ENCODE measurements at places on chromosomes 5 and 9.
A peak's percentile ranks its signal among the peaks of the same experiment; 100 is the strongest.

DNA sequence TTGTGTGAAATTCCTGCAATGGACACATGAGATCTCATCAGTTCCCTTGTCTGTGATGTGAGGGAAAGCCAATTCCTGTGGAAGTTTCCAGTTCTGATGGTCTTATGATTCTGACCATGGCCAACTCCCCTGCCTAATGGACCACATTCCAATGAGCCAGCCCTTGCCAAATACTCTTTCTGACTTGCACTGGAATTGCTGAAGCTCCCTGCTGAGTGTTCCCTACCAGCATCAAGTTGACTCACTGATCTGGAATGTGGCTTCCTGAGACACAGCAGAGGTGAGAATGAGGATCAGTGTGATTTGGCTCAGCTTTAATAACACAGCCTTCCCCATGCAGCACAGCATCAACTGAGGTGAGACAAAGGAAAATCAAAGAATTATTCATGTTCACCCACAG is 427.8 kb downstream of the KDM4C start:
- peak; percentile 32 for DNase-seq

DNA sequence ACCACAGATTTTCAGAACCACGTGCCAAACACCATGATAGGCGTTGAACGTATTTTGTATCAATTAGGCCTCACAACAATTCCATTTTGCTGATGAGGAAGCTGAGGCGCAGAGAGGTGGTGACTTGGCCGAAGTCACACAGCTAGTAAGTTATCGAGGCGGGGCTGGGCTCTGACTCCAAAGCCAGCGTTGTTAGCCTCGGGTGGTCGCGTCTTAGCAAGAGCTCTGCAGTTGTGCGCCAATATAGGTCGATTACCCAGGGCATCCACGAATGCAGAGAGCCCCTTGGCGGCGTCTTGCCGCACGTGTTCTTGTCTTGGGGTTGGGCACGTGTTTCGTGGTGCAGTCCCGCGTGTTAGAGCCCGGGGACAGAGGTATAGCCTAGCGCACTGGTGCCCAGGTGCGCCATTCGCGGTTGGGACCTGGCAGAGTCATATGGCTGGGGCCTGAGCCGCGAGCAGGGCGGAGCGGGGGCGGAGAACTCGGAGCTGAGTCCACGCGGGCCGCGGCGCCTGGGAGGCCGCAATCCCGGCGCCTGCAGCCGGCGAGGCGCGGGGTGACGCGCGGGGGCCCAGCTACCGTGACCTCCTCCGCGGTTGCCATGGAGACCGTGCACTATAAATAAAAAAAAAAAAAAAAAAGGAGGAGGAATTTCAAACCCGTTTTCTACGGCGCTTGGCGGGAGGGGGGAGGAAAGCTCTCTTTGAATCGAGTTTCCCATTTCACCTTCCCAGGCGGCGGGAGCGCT is 62.3 kb downstream of the CXXC5 start:
- DNase-seq, result no peak

- DNase-seq, result no peak
Observed at GRCh38 chr5:158599157-158599556, 500.6 kb downstream of the EBF1 start.

DNA sequence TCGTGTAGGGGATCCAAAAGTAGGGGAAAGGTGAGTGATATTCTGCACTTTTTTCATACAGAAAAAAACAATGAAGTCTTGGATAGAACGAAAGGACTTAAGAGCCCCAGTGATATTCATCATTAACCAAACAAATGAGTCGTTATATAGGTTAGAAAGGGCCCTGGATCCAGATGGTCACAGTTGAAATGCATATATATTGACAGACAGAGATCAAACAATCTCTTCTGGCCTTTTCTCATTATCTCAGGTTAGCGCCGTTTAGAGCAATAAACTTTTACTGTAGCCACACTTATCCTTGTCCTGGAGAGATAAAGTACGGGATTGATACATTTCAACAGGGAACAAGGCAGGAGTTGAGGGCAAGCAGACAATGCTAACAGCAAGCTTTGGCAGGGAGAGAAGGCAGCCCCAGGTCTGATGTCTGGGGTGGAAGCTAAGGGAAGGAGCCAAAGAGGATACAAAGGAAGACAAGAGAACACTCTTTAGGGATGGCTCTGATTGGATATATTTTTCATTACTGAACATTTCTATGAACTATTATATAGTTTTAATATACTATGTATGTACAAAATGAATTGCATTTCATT is 77.0 kb downstream of the LIFR start:
- DNase-seq, result no peak

DNA sequence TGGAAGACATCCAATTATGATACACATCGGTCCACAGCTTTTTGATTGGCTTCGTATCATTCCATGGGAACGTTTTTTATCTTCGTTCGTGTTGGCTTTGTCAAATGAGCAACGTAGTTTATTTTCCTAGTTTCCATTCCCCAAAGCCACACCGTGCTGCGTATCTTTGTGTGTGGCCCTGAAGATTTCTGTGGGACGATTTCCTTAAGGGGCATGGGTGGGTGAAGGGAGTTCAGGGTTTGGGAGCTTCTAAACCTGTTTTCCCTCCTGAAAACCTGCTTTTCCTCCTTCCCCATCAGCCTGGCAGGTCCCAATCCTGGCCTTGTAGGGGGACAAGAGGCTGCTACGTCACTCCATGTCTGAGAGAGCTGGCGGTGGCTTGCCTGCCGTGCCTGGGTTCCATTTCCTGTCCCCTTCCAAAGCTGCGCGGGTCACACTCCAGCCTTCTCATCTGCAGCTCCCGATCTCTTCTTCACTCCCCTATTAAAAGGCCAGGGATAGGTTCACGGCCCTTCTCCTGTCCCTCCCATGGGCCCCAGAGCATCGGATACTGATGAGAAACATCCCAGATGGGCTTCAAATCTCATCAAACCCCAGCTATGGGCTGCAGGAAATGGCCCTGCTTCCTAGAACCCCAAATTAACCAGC is 23.5 kb upstream of the ASS1 start:
- DNase-seq, result no peak

DNA sequence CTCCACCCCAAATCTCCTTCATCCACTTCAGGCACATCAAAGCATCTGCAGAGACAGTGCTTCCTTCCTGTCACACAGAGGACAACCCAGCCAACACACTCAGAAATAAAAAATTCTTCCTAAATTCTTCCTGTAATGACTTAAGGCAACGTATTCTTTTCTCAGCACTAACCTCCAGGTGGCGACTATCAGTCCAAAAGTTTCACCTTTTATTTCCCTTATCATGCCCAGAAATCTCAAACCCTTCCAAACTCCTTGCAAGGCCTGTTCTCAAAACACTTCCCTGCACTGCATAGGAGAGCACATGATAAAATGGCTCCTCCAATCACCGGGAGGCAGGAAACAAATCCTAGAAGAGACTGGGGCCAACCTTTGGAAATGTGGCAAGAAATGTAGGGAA is 35.1 kb downstream of the SLIT3 start:
- DNase-seq, result no peak

All from PC-9 (cell line).